Muscle of arm (tissue), 14 donors: ENCODE measurements at places on chromosomes 13 and 19.

- no peak for DNase-seq
These were observed 108.8 kb downstream of the TBC1D4 start for GRCh38 chr13:75372923-75373841.

DNA sequence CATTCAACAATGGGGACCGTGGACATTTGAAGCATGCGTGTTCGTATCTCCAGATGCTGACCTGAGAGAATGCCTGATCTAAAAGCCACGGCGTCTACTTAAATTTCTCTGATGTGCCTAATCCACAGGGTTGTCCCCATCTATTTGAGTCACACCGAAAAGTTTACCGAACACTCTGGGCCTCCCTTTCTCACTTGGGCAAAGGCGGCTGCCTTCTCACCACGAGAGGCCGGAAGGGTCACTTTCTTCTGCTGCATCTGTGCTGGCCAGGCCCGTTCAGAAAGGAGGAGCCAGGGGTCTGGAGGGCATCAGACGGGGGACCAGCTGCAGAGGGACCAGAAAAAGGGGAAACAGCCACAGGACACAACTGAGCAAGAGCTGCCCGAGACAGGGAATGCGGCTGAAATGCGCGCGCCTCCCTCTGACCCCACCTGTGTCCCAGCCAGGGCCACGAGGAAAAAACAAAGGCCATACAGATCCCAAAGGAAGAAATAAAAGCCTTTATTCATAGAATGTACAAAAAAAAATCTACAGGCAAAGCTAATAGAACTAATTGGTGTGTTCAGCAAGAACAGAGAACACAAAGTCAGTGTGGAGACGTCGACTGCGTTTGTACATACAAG, 71.3 kb upstream of the C13orf46 start:
- DNase-seq: no peak

DNA sequence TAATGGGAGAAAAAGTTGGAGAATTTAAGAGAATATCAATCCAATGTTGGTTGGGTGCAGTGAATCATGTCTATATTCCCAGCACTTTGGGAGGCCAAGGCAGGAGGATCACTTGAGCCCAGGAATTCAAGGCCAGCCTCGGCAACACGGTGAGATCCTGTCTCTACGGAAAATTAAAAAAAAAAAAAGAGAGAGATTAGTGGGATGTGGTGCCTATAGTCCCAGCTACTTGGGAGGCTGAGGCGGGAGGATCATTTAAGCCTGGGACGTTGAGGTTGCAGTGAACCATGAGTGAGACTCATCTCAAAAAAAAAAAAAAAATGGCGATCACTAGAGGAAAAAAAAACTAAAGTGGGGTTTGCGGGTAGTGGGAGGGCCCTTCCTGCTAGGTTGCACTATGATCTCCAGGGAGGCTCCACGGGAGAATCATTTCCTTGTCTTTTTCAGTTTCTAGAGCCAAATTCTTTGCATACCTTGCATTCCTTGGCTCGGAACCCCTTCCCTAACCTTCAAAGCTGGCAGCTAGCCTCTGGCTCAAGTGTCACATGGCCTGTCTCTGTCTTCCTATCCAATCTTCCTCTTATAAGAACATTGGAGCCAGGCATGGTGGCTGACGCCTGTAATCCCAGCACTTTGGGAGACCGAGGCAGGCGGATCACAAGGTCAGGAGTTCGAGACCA, 5.8 kb upstream of the ERCC2 start:
- DNase-seq: peak; percentile 46

- no peak for DNase-seq
These were observed 23.6 kb downstream of the CAPN12 start for GRCh38 chr19:38720559-38721236.

- DNase-seq: no peak
These were observed 720.7 kb downstream of the OLFM4 start for GRCh38 chr13:53749306-53749705.

GRCh38 chr19:19860756-19861390, 4.8 kb upstream of the ZNF253 start:
- DNase-seq: peak; percentile 41

GRCh38 chr13:44362394-44363040, 11.1 kb upstream of the SERP2 start:
- DNase-seq: no peak

DNA sequence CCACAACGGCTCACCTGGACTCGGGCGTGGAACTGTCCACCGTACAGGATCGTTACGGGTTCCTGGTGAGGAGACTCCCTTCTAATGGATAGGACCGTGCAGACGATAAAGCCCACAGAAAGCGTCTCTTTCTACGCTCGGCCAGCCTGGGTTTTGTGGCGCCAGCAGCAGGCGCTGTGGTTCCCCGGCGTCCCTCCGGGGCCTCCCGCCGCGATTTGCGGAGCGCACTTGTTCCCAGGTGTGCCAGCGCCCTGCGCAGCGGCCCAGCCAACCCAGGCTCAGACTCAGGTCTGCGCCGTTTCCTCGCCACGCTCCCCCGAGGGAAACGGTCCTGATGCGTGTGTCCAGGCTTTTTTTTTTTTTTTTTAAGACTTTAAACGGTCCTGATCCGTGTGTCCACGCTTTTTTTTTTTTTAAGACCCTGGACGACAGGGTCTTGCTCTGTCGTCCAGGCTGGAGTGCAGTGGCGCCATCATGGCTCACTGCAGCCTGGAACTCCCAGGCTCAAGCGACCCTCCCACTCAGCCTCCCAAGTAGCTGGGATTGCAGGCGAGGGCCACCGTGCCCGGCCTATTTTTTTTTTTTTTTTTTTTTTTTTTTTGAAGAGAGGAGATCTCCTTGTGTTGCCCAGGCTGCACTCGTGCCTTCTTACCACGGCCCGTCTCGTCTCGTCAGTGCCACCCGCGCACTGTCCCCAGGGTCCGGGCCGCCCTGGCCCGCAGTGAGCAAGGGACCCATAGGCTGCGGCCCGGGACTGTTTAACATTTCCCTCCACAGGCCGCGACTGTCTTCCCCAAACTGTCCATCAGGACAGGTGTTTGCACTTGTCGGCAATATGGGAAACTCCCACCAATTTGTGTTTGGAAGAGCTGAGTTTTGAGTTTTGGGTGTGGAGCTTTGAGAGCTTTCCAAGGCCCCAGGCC, 23.8 kb downstream of the GJA3 start:
- DNase-seq: no peak

GRCh38 chr13:69935043-69935442, 172.6 kb upstream of the ATXN8OS start:
- DNase-seq: no peak

- no peak for DNase-seq
These were observed at the start of gene SYCN for GRCh38 chr19:39203372-39204341. SYCN (minus strand) TSS chr19:39204263; CDS start chr19:39204254, 9 bp downstream.
